ENCODE measurements at places on chromosomes 16 and 17. TPM values are rescaled to one million over a fixed set of nuclear protein-coding genes. Genes with fewer than 3 reads are reported as not detected.
A peak's percentile ranks its signal among the peaks of the same experiment; 100 is the strongest.

DNA sequence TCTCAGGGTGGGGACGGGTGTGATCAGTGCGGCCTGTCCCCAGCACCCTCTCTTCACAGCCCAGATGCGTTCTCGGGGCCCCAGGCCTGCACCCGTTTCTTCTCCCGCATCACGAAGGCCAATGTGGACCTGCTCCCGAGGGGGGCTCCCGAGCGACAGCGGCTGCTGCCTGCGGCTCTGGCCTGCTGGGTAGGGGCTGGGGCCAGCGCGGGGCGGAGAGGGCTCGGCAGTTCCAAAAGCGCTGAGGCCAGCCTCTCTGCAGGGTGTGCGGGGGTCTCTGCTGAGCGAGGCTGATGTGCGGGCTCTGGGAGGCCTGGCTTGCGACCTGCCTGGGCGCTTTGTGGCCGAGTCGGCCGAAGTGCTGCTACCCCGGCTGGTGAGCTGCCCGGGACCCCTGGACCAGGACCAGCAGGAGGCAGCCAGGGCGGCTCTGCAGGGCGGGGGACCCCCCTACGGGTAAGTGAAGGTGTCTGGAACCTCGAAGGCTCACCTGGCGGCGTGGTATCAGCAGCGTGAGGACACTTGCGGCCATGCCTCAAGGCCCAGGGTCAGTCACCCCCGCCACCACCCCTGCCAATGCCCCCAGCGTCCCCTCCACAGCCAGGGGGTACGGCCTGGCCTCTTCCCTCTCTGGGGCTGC lies 4.4 kb downstream of the MSLN start:
- no peak for DNase-seq

- DNase-seq = no peak
These were observed 24.3 kb upstream of the ZNF750 start for GRCh38 chr17:82863941-82864712.

DNA sequence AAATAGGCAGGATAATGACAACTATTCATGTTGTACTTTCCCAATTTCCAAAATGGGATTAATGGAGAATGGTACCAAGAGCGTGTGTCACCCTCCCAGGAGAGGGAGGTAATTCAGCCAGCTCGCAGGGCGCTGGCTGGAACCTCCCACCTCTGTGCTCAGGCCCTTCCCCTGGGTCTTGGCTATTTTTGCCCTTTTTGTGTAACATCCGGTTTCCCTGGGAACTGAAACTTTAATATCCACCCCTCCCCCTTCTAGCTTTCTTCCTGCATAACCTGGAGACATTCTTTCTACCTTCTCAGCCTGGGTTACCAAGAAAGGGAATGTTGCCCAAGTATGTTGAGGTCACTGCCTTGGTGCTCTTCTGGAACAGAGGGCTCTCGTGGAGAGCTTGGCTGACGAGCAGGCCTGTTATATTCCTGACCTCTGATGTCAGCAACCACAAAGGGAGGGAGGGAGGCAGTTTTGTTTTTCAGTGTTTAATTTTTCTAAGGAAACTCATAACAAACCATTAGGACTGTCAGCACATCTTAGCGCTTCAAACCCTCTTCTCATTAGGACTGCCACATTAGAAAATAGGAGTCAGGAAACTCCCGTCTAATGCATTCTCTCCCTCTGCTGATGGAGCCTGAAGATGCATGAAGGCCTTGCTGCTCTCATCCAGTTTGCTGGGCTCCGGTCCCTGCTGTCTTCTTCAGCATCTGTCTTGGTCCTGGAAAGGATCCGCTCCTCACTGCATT lies 25.6 kb downstream of the ITGB3 start:
- DNase-seq = peak; percentile 100

GRCh38 chr17:64304551-64304950 lies 41.5 kb upstream of the TEX2 start:
- DNase-seq = no peak

- DNase-seq = no peak
These were observed 29.5 kb upstream of the DNAI2 start for GRCh38 chr17:74244548-74244947.

The CDH16 gene
- 0.14 TPM for total RNA-seq

DNA sequence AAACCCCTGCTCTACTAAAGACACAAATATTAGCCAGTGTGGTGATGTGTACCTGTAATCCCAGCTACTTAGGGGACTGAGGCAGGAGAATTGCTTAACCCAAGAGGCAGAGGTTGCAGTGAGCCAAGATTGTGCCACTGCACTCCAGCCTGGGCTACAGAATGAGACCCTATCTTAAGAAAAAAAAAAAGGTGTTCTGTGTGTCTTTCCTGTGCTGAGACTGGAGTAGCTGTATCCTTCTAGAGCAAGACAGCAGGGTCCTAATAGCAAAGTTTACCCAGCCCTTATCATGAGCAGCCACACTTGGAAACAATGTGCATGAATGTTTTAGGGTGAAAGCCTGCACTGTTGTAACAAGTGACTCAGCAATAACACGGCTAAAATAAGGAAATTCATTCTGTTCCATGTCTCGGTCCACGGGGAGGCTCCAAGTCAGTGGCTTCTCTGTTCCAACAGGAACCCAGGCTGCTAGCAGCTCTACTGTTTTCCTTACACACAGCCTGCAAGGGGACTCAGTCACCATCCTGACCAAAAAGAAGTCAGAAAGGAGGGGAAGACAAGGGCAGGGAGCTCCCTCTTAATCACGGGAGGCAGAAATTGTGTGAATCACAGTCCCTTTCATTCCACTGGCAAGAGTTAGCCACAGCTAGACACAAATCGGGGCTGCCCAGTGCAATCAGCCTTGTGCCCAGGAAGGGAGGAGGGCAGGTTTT lies 7.1 kb upstream of the SLC5A11 start:
- DNase-seq = peak; percentile 39

GRCh38 chr17:17117923-17118322 lies 75.7 kb downstream of the MPRIP start:
- DNase-seq = no peak

The EIF3C gene
- 287 TPM for total RNA-seq

The HSF4 gene
- total RNA-seq = 0.14 TPM

The CRYBA1 gene
- not detected for total RNA-seq

GRCh38 chr17:79739148-79740062 lies 8.7 kb downstream of the ENPP7 start:
- DNase-seq = no peak

The PRSS36 gene
- total RNA-seq = 1.3 TPM

GRCh38 chr17:43438626-43439025 lies 39.8 kb downstream of the ARL4D start:
- DNase-seq = no peak

The ITGAL gene
- not detected for total RNA-seq

DNA sequence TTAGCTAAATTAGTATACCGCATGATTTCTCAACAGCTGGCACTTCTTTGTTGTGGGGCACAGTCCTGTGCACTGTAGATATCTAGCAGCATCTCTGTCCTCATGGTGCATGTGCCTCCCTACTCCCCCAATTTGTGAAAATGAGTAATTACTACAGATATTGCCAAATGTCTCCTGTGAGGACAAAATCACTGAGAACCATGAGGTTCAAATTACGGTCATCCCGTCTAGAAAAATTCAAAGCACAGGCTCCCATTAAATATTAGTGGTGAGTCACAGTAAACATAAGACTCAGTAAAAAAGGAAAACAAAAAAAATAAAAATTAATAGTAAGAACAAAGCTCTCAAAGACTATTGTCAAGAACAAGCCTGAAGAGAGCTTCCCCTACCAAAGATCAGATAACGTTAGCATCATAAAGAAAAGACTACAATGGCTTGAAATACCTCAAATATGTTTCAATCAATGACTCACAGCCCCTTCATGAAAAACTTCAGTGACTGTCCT lies 57.8 kb downstream of the STH start:
- no peak for DNase-seq

DNA sequence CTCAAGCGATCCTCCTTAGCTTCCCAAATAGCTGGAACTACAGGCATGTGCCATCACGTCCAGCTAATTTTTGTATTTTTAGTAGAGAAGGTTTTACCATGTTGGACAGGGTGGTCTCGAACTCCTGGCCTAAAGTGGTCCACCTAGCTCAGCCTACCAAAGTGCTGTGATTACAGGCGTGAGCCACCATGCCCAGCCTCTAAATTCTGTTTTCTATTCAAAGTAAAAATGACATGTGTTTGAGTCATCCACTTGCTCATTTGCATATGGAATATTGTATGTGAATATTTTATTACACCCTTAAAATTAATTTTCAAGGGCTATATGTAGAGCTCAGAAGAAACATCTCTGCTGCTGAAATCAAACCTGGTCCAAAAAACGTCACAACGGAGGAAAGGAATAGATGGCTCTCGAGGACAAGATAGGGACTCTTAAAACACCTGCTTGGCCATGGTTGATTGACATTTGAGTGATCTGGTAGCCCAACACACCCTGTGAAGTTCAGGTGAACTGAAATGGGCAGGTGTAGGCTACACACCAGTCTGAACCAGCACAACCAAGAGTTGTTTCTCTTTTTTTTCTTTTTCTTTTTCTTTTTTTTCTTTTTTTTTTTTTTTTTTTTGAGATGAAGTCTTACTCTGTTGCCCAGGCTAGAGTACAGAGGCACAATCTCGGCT lies 51.1 kb downstream of the SF3B3 start:
- no peak for DNase-seq

- no peak for DNase-seq
These were observed 7.5 kb downstream of the EIF1 start for GRCh38 chr17:41695954-41696757.

The OTOP2 gene
- total RNA-seq = not detected

- no peak for DNase-seq
These were observed 111.0 kb downstream of the N4BP1 start for GRCh38 chr16:48498769-48499631.

The CHD9NB gene
- 1.5 TPM for total RNA-seq

GRCh38 chr17:73474370-73474988 lies 162.7 kb upstream of the CDC42EP4 start:
- DNase-seq = no peak

The VTN gene
- total RNA-seq = not detected

The ITGB3 gene
- total RNA-seq = 65.9 TPM

GRCh38 chr17:81840826-81841778 lies 6.3 kb upstream of the PPP1R27 start:
- DNase-seq = no peak

GRCh38 chr16:48629016-48629415 lies 19.0 kb upstream of the N4BP1 start:
- DNase-seq = no peak

The KCNH6 gene
- not detected for total RNA-seq

The TRPV3 gene
- 0.36 TPM for total RNA-seq

DNA sequence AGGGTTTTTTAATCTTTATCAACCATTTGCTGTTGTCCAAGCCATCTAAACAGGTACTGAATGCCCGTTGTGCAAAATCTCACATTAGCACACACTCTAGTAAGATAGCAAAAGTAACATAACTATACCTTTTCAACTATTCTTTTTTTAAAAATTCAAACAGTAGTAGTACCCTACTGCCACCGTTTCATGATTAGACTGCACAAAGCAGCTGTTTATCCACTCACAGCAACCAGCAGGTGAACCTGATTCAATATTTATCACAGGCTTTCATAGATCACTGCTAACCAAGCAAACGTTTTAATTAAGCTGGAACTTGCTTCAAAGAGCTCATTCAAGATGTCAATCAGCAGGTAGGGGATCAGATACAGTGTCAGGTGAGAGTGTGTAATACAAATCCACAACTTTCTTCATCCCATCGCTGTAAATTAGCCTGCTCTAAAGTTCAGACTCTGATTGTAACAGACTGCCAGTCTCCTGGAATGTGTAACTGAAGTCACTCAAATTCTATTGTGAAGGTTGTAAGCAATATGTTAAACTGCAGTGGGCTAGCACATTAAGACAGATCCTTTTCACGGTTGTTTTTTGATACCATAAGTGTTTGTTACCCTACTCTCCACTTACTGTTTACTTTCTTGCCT lies 47.3 kb downstream of the BRIP1 start:
- DNase-seq = peak; percentile 10

- DNase-seq = no peak
These were observed 20.5 kb upstream of the CCL2 start for GRCh38 chr17:34234616-34235015.

The WNT9B gene
- not detected for total RNA-seq

The TBC1D3B gene
- total RNA-seq = not detected

DNA sequence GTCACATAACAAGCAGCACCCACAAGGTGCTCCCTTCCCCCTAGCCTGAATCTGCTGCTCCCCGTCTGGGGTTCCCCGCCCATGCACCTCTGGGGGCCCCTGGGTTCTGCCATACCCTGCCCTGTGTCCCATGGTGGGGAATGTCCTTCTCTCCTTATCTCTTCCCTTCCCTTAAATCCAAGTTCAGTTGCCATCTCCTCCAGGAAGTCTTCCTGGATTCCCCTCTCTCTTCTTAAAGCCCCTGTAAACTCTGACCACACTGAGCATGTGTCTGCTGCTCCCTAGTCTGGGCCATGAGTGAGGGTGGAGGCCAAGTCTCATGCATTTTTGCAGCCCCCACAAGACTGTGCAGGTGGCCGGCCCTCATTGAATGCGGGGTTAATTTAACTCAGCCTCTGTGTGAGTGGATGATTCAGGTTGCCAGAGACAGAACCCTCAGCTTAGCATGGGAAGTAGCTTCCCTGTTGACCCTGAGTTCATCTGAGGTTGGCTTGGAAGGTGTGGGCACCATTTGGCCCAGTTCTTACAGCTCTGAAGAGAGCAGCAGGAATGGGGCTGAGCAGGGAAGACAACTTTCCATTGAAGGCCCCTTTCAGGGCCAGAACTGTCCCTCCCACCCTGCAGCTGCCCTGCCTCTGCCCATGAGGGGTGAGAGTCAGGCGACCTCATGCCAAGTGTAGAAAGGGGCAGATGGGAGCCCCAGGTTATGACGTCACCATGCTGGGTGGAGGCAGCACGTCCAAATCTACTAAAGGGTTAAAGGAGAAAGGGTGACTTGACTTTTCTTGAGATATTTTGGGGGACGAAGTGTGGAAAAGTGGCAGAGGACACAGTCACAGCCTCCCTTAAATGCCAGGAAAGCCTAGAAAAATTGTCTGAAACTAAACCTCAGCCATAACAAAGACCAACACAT lies at the start of gene STH:
TSS of gene STH (plus strand) at position 264 of the 913 bp plus-strand sequence. CDS start at position 294, 30 bp downstream.
- no peak for DNase-seq

The TBC1D3G gene
- total RNA-seq = not detected

The CBFB gene
- 178 TPM for total RNA-seq

The ENO3 gene
- total RNA-seq = 0.43 TPM

The OR1F1 gene
- total RNA-seq = 0.52 TPM

DNA sequence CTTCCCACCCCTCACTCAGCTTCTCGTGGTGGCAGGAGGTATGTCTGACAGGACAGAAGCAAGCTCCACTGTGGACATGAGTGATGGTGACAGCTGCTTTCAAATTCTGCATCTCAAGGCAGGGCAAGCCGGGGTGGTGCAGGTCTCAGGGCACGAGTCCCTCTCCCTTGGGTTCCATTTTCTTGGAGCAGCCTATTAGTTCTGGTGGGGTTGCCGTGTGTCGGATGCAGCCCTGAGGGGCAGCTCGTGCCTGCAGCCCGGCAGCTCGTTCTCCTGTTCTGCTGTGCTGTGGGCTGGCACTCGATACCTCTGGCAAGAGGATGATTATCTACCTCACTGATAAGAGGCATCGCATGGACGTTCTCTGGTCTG lies 16.5 kb upstream of the CLEC18C start:
- no peak for DNase-seq

GRCh38 chr16:53884748-53885147 lies 180.8 kb downstream of the FTO start:
- no peak for DNase-seq

The ACSM2A gene
- total RNA-seq = not detected

The ADAD2 gene
- total RNA-seq = not detected

All from epithelial cell of proximal tubule (primary cell).